ENCODE measurements at places on chromosomes 16 and 17.

DNA sequence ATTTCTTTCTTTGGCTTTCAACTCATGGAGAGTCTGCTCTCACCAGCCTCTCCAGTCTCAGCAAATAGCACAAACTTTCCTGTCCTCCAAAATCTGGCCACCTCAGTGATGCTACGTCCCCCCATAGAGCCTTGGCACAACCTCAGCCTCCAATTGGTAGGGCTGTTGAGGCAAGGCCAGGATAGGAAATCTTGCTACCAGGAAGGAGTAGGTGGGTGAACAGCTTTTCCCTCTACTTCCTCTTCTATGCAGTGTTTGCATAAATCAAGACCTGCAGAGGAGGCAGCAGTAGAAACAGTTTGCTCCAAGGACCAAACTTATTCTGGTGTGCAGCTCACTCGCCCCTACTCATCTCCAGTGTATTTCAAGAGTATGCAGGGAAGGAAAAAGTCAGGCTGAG is 701 bp upstream of the DPEP2 start:
- no peak for DNase-seq

DNA sequence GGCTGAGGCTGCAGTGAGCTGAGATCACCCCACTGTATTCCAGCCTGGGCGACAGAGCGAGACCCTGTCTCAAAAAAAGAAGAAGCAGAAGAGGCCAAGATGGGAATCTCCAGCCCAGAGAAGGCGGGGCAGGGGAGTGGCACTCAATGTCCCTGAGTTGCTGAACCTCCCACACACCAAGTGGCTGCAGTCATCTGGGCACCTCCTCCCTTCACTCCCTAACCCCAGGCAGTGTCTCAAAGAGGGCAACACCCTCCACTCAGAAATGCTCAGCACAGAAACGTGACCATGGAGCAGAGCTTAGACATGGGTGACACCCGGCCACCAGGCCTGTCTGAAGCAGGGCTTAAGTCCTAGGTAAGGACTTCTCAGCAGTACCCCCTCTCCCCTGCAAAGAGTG is 36.3 kb upstream of the BCAR1 start:
- DNase-seq, result no peak

GRCh38 chr17:67258821-67259468 is 13.9 kb upstream of the HELZ start:
- no peak for DNase-seq

- DNase-seq, result no peak
Measured at GRCh38 chr16:21157632-21158031, 842 bp upstream of the LDAF1 start.

- no peak for DNase-seq
Measured at GRCh38 chr16:55398762-55399161, 74.8 kb downstream of the IRX6 start.

DNA sequence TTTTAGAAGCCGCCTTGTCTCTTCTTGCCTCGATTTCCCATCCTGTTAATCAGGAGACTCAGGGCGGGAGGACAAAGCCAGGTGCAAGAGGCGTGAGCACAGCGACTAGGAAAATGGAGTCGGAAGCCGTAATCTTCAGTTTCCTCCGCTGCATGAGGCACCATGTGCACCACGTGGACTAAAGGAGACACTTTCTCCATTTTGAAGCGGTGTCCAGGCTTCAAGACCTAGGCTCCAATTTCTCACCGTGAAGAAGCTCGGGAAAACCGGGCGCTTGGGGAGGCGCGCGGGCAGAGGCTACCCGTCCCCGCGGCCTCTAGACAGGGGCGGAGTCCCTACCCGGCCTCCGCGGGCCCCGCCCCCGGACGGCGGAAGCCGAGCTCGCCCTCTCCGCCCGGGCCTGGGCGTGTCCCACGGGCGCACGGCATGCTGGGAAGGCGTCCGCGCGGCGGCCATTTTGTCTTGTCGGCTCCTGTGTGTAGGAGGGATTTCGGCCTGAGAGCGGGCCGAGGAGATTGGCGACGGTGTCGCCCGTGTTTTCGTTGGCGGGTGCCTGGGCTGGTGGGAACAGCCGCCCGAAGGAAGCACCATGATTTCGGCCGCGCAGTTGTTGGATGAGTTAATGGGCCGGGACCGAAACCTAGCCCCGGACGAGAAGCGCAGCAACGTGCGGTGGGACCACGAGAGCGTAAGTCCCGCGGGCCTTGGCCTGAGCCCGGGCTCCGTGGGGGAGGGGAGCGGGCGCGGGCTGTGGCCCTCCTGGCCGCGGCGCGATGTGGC is at the start of gene LUC7L3:
Gene LUC7L3, plus strand, starts transcription at position 460 of the 780 bp plus-strand sequence. Its CDS starts 130 bp downstream, at position 590.
- peak; percentile 93 for DNase-seq

DNA sequence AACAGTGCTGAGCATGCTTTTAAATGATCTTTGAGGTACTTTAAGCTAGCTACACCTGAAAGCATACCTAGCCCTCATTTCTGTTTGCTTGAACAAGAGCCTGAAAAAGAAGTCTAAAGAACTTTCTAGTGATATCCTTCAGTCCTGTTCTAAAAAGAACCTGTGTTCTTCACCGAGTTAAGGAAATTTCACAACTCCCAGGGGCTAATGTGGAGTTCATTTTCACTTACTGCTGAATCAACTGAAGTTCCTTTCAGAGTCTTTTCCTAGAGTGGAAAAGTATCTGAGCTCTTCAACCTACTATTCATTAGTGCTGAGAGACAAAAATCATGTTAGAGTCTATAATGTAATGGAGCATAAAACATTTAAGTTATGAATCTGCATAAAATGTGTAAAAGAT is 66.9 kb downstream of the CHD9 start:
- DNase-seq, result no peak

- DNase-seq, result no peak
Measured at GRCh38 chr16:138049-138417, 440 bp downstream of the NPRL3 start.

- DNase-seq, result no peak
Measured at GRCh38 chr17:9266697-9267117, 245.4 kb downstream of the NTN1 start.

- no peak for DNase-seq
Measured at GRCh38 chr16:75486014-75486675, 9.1 kb downstream of the CHST6 start.

DNA sequence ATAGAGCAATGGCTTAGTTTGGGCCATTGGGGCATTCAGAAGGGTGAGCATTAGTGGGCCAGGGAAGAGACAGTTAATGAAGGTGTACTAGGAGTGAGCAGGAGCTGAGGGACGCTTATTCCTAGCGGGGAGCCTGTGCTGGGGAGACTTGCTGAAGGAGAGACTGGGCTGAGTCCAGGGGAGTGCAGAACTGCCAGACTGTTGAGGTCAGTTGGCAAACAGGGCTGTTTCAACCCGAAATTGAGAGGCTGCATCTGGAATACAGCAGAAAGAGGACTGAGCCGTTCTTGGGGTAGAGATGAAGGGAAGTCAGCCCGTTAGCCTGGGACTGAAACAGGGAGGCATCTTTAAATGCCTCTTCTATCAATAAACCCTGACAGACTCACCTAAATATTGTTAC is 33.2 kb downstream of the MAP2K6 start:
- no peak for DNase-seq

GRCh38 chr17:10803830-10804475 is at the start of gene TMEM238L:
Gene TMEM238L (minus strand): TSS chr17:10804099. CDS start chr17:10803963, 136 bp downstream.
- no peak for DNase-seq

DNA sequence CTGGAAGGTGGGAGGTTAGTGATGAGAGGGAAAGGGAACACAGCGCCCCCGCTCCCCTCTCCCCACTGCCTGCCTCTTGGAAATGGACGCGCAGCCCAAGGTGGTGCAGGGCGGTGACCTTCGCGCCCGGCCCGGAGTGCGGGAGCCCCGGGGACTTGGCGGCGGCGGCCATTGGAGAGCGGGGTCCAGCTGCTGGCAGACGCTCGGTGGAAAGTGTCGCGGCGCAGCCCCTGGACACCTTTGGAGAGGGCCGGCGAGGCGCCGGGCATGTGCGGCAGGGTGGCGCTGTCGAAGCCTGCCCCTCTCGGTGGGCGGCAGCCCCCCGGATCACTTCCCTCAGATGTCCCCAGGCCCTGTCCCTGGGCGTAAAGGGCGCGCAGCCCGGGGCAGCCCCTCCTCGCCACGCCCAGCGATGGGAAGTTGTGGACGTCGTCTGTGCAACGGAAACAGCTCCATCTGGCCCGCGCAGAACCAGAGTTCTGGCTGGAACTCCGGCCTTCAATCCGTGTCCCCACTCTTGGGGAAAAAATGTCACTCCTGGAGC is 16.7 kb downstream of the SALL1 start:
- no peak for DNase-seq

DNA sequence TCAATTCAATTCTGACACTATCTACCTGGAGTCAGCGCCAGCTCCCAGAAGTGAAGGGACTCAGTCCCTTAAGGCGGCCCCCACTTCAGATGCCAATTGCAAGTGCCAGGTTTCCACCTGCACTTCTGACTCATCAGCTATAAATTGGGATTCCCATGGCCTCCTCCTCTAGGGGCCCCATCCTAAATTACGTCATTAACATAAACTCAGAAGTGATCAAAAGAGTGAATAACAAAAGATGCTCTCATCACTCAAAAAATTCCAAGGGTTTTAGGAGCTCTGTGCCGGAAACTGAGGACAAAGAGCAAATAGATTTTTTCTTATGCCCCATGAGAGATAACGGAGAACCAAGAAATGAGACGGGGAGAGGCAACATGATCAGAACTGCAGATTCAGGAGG is 148.6 kb upstream of the IRX6 start:
- no peak for DNase-seq

- no peak for DNase-seq
Measured at GRCh38 chr16:19854543-19854876, 30.1 kb downstream of the GPRC5B start.

- DNase-seq, result no peak
Measured at GRCh38 chr16:53053967-53054669, 673 bp upstream of the CHD9 start.

- no peak for DNase-seq
Measured at GRCh38 chr17:76150712-76151622, 9.9 kb upstream of the FOXJ1 start.

GRCh38 chr17:32610943-32611342 is 124.2 kb downstream of the CDK5R1 start:
- DNase-seq, result no peak

GRCh38 chr16:83973581-83974385 is 5.7 kb downstream of the NECAB2 start:
- no peak for DNase-seq

DNA sequence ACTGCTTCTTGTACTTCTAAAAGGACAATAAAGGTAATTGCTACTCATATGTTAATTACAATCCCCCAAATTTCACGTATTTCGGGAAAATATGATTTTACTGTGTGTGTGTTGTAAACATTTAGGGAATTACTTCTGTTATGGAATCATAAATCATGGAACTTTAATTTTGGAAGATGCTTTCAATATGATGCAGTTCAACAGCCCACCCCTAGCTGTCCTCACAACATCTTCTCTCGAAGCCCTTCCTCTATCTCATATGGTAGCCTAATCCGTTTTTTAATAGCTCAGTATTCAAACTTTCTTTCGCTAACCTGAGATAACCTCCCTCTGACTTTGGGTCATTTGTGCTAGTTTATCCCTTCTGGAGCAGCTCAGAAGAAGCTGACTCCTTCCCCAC is 78.4 kb downstream of the ANKFN1 start:
- no peak for DNase-seq

DNA sequence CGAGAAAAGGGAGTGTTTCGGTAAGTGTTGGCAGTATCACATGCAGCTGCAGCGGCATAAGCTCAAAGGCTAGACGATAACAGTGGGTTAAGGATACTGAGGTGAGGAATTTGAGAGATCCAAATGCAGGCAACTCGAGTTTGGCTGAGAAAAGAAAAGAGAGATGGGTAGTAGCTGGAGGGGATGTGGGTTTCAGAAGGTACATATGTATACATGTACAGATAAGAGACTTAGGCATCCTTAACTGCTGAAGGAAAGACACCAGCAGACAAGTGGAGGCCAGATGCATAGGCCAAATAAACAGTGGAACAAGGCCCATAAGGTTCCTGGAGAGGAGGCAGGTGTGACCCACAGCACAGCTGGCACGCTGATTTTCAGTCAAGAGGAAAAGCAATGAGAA is 86.6 kb upstream of the NETO2 start:
- DNase-seq, result no peak

GRCh38 chr17:77849239-77849638 is 109.3 kb upstream of the TNRC6C start:
- no peak for DNase-seq

- no peak for DNase-seq
Measured at GRCh38 chr17:12257176-12257575, 236.5 kb downstream of the MAP2K4 start.

GRCh38 chr17:38871247-38872015 is 1.6 kb downstream of the LASP1 start:
- no peak for DNase-seq

DNA sequence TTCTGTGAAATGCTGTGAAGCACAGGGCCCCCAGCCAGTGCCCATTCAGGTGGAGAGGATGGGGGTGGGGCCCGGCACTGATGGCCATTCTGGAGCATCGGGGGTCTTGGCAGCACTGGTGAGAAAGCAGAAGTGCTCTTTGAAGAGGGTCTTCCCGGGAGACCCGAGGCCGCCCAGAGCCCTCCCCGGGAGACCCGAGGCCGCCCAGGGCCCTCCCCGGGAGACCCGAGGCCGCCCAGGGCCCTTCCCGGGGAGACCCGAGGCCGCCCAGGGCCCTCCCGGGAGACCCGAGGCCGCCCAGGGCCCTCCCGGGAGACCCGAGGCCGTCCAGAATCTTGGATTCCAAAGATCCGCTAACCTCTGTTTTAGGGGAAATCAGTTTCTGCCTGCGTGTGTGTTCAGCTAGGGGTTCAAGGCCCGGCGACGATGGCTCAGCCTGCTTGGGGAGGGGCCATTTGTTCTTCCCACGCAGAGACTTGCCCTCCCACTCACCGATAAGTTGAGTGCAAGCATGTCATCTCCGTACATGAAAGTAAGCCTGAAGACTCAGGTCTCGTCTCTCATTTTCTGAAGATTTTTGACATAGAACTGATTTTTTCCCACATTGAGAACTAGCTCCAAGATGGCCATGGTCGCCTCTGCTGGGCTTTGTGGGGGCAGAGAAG is 35.2 kb upstream of the CAPN15 start:
- DNase-seq, result no peak

- no peak for DNase-seq
Measured at GRCh38 chr16:70571623-70572022, 48.0 kb downstream of the SF3B3 start.

DNA sequence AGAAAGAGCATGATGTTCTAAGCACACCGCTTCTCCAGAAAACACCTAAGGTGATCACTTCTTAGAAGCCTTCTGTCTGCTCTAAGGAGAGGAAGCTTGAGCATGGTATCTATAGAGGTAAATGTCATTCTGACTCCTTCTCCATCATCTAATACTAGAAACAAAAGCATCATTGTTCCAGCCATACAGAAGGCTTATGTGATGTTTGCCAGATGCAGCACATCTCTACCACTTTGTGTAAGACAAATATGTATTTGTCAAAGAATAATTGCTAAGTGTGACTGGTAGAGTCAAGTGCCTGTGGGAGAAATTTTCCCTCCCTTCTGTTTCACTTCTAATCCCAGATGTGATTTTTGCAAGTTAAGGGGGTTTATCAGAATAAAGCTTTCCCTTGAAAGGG is 217.1 kb downstream of the HS3ST3A1 start:
- no peak for DNase-seq

GRCh38 chr16:57091975-57092785 is at the start of gene CPNE2:
Gene CPNE2 (plus strand): TSS chr16:57092583. CDS start chr16:57110743, 18,160 bp downstream.
- no peak for DNase-seq

GRCh38 chr17:27531469-27531961 is 75.3 kb downstream of the KSR1 start:
- no peak for DNase-seq
